ENCODE measurements at places on chromosomes 12 and 14.
A peak's percentile ranks its signal among the peaks of the same experiment; 100 is the strongest.

DNA sequence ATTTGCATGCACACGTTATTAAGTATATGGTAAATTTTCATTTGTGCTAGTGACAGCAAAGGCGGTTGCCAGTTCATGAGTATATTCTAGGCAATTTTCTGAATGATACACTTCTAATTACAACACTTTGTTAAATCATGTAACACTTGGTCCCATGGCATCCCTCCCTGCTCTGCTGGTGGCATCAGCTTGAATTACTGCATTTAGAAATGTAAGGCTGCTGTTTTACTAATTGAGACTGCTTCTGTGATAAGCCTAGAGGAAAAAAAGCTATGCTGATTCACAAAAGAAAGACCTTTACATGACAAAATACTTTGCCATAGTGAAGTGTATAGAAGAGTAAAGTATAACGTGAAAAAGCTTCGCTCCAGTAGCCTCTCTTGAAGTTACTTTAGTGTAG lies 636.1 kb downstream of the KCNH5 start:
- no peak for DNase-seq

DNA sequence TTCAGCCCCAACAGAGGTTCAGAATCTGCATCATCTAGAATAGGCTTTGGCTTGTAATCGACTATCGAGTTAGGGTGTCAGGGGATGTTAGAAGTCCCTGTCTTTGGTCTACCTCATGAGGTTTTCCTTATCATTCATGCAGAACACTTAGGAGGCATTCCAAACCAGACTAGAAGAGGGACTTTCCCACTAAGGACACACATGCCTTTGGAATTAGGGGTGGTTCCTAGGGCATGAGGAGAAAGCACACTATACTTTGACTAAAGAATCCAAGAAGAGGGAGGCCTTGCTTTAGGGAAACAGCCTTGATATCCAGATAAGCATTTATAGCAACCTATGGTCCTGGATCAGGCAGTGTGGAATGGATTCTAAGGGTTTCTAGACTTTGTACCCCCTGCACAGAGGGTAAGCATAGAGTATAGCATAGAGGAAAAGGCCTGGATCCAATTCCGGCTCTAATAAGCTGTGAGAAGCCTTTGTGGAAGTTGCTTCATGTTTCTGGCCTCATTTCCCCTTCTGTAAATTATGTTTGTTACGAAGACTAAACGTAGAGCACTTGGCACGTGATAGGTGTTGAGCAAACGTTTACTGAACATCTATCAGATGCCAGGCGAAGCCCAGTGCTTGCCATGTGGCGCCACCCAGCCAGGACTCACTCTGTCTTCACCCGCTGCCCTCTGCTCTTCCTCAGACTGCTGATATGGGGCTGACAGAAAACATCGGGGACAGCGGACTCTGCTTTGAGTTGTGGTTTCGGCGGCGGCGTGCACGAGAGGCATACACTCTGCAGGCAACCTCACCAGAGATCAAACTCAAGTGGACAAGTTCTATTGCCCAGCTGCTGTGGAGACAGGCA lies 13.2 kb downstream of the ZNF219 start:
- DNase-seq, result no peak

GRCh38 chr12:124071075-124071443 lies 98.0 kb downstream of the ZNF664 start:
- no peak for DNase-seq

DNA sequence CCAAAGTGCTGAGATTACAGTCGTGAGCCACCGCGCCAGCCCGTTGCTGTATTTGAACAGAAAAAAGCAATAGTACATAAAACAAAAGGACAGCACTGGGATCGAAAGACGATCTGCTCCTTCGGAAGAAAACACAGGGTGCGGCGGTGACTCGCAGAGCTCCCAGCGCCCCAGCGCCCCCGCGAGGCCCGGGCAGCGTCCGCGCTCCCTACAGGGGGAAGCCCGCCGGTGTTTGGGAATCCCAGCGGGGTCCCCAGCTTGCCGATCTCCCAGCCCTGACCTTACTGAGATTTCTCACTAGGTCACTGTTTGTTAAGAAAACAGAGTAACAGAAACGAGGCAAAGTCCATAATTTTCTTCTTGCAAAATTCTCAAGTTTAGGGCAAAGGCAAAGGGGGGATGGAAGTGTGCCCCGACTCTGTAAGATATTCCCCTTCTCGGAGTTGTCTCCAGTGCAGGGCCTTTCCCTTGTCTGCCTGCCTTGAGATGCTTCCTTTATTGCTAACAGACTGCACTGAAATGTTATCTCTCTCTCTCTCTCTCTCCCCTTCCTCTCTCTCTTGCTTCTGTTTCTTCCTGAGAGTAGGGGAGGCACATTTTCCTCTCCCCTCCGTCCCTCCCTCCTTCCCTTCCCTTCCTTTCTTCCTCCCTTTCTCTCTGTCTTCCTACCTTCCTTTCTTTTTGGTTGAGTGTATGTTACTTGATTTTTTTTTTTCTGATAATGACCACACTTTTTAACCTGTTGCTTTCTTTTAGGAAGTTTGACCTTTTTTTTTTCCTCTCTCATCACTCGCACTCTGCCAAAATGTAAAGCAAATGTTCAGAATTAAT lies 91.9 kb downstream of the TMEM30B start:
- peak; percentile 38 for DNase-seq

- no peak for DNase-seq
These were observed 668 bp downstream of the MRPS35 start for GRCh38 chr12:27711317-27711682.

Data from CD4-positive, CD25-positive, alpha-beta regulatory T cell (primary cell).